Umbilical cord (tissue), 2 donors: ENCODE measurements at places on chromosomes 1 and 21. TPM values are rescaled to one million over a fixed set of nuclear protein-coding genes. Genes with fewer than 3 reads are reported as not detected.

GRCh38 chr1:145837656-145838055, 7.8 kb upstream of the NUDT17 start:
- no peak for DNase-seq

DNA sequence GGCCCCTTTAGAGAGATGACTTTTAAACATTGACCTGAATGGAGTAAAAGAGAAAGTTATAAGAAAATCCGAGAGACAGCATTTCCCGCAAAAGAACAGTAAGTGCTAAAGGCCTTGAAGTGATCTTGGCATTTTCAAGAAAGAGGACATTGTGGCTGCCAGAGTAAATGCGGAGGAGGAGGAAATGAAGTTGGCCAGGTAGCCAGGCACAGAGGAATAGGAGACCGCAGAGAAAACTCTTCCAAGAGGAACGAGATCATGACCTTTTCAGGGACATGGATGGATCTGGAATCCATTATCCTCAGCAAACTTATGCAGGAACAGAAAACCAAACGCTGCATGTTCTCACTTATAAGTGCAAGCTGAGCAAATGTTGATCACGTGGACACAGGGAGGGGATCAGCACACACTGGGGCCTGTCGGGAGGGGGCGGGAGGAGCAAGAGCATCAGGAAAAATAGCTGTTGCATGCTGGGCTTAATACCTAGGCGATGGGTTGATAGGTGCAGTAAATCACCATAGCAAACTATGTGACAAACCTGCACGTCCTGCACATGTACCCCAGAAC, 49.7 kb downstream of the EEIG2 start:
- DNase-seq, result peak; percentile 31

IGSF9 gene
- total RNA-seq, result 3.4 TPM

DNA sequence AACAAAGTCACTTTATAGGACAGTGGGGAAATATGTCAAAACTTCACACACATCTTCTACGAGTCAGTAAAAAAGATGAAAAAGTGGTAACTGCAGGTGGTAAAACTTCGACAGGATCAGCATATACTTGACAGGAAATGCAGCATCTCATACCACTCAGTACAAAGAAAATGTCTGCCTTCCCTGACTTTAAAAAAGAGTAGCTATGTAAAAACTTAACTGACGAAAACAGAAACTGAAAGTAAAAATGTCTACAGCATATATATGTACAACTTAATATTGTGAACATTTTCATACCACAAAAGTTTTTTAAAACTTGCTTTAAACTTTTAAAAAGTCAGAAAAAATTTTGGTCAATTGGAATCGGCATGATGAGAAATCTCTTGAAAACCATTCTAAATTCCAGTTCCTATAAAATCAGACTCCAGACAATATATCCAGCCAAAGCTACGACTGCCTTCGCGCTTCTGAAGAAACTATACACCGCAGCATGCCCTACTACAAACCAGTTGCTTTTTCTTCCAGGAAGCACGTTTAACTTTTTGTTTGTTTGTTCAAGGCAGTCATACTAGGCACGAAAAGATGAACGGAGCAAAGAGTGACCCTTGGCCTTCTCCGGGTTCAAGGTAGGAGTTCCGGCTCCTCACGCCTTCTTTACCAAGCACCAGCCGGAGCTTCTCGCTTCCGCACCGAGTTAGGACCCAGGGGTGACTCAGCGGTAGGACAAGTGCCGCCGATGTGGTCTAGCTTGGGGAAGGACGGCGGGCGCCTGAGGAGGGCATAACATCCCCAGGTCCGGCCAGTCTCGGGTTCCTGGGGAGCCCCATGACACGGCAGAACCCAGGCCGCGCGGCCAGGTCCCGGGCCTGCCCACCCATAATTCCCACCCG, 612 bp downstream of the PSMA5 start:
- DNase-seq, result no peak

- DNase-seq, result no peak
These were observed 28.8 kb downstream of the TSEN15 start for GRCh38 chr1:184080309-184080708.

RHD gene
- total RNA-seq, result not detected

PTGS2 gene
- 113 TPM for total RNA-seq

GRCh38 chr1:1768249-1768992, 9.8 kb downstream of the NADK start:
- no peak for DNase-seq

DNA sequence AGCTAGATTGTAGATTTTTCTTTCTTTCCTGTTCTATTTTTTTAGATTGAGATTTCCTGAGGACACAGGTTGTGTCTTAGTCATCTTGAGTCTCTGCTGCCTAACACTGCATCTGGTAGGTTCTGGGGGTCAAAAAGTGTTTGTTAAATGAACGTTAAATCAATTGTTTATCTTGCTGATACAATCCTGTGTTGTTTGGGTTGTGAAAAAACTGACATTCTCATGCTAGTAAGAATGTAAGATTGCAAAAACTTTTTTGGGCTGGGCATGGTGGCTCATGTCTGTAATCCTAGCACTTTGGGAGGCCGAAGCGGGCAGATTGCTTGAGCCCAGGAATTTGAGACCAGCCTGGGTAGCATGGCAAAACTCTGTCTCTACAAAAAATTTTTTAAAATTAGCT, 3.4 kb downstream of the CTSK start:
- DNase-seq, result no peak

GRCh38 chr21:14451546-14451945, 68.6 kb upstream of the HSPA13 start:
- no peak for DNase-seq

- no peak for DNase-seq
These were observed 36.0 kb upstream of the SCMH1 start for GRCh38 chr1:41278076-41278475.

GRCh38 chr1:55081905-55082296, 42.6 kb downstream of the PCSK9 start:
- DNase-seq, result no peak

SLFNL1 gene
- 1.9 TPM for total RNA-seq
